ENCODE measurements at places on chromosomes 12 and 14. TPM values are rescaled to one million over a fixed set of nuclear protein-coding genes. Genes with fewer than 3 reads are reported as not detected.

The KCNC2 gene
- 4.1 TPM for total RNA-seq

The FZD10 gene
- total RNA-seq, result 1.7 TPM

The CLEC2B gene
- 7.0 TPM for total RNA-seq

The A2M gene
- 124 TPM for total RNA-seq

The SERPINA10 gene
- 1.2 TPM for total RNA-seq

The MYL6 gene
- total RNA-seq, result 2,679 TPM

The TEDC1 gene
- 15.4 TPM for total RNA-seq

The GPR132 gene
- 4.1 TPM for total RNA-seq

The TGM1 gene
- 9.4 TPM for total RNA-seq

The CLEC1B gene
- total RNA-seq, result 9.4 TPM

The ESRRB gene
- total RNA-seq, result 1.2 TPM

The NID2 gene
- 42.4 TPM for total RNA-seq

The TAS2R46 gene
- 17.3 TPM for total RNA-seq

The FLRT2 gene
- total RNA-seq, result 59.2 TPM

The CLEC6A gene
- total RNA-seq, result 3.9 TPM

The GALNT16 gene
- 0.96 TPM for total RNA-seq

The KSR2 gene
- total RNA-seq, result 0.72 TPM

The DEPDC4 gene
- not detected for total RNA-seq

The RAD51AP1 gene
- 3.4 TPM for total RNA-seq

The SPIC gene
- 0.72 TPM for total RNA-seq

The MYBPC1 gene
- total RNA-seq, result 5.1 TPM

Data from umbilical cord (tissue), 2 donors.